Activated CD4-positive, alpha-beta memory T cell treated with anti-CD3 and anti-CD28 coated beads, Interleukin-2, amount 10 ng/mL, durations not matched to agents 7 days and 5 days (primary cell): ENCODE measurements at places on chromosomes 5 and 9.

GRCh38 chr5:107676702-107677101 lies 6.0 kb upstream of the EFNA5 start:
- no peak for DNase-seq

- peak; percentile 39 for DNase-seq
These were observed 819 bp downstream of the LSM11 start for GRCh38 chr5:157744051-157745011.

DNA sequence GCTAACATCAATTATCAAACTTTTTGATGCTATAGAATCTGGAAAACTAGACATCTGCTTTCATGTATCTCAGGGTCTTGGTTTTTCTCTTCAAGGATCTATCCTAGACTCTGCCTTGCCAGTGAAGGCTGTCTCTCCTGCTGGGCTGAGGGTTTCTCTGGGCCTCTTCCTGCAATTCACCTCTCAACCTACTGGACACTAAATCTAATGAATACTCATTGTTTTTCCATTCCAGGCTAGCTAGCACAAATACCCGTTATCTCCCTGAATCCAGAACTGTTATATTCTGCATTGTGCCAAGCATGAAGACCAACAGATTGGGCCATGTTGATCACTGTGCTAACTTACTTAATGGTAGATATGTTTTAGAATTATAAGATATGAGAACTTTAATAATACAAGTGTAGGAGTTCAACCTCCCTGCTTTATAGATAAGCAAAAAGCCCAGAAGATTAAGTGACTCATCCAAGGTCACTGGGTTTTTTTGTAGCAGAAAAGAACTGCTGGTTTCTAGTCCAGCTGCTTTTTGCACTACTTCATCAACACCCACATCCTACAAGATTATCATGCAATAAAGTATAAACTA lies 56.5 kb upstream of the RNF38 start:
- DNase-seq = no peak

DNA sequence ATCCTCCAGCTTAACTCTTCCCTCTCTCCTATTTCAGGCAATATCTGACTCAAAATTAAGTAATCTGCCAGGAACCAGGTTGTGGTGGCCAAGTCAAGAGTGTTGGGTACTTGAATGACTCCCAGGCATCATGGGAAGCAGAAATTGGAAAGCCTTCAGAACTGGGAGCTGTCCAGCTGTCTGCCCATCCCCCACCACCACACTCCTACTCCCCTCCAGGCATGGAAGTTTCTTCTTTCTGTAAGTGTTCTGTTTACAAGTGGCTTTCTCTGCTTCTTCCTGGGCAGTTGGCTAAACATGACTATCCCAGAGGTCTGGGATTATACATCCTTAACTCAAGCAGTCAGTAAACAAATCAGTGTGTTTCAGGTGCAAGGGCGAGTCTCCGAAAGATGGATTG lies 14.6 kb upstream of the PBX3 start:
- no peak for DNase-seq

- DNase-seq = no peak
These were observed 23.0 kb downstream of the MARCHF6 start for GRCh38 chr5:10376544-10376943.

DNA sequence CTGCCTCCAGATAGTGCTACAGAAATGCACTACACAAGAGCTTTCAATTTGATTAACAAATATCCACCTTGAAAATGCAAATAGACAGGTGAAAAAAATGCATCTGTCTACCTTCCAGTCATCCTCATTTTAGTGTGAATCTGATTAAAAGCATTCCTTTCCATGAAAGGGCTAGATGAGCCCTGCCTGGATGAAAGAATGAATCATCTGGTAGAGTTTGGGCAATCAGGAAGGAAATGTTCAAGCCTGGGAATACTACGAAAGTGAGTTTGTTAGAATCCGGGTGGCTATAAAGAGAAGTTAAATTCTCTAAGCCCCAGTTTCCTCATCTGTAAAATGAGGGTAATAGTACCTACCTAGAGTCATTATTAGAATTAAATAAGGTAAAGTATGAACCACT lies 142.6 kb downstream of the FAM114A2 start:
- DNase-seq = no peak

DNA sequence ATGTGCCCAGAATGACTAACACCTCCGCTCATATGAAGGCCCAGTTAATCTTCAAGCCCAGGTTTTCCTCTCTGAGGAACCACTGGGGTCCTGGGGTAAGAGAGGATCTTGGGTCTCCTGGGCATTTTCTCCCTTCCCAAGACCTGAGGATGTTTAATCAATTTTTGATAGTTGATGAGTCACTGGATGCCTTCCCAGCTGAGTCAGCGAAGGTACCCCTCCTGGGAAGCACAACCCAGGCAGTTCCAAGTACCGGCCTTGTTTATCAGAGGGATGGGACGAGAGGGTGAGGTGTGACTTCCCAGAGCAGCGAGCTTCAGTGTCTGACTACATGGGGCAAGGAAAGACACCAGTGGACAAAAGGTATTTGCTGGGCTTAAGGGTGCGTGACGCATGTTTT lies 119.6 kb upstream of the IL12B start:
- no peak for DNase-seq

- DNase-seq = no peak
These were observed 132.2 kb downstream of the RXRA start for GRCh38 chr9:134458207-134459108.
